ENCODE measurements at places on chromosomes 2 and 18. TPM values are rescaled to one million over a fixed set of nuclear protein-coding genes. Genes with fewer than 3 reads are reported as not detected.

The TSPYL6 gene
- total RNA-seq: not detected

The TTC39C gene
- total RNA-seq: 11.0 TPM

The MOGAT1 gene
- not detected for total RNA-seq

- DNase-seq: peak; percentile 70
Measured at GRCh38 chr2:157784169-157784822, 91.8 kb downstream of the ACVR1 start.

DNA sequence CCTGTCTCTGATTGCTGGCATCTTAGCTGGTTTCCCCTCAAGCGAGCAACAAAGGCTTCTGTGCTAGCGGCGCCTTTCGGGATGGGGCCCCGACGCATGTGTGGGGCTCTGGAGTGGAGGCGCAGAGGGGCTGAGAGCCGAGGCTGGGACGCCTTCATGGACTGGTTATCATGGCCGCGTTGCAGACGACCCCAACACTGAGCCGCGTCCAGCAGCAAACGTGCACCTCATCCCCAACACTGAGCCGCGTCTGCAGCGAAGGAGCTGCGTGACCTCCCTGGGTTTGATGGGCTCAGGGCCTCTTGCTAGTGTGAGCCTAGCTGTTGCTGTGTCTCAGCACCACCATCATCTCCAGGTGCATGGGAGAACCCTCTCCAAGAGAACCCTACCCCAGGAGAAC lies 123.7 kb upstream of the CTDP1 start:
- DNase-seq: peak; percentile 42
